ENCODE measurements at places on chromosomes 1 and 21.

- DNase-seq: no peak
Measured at GRCh38 chr1:86389307-86389706, 6.8 kb downstream of the ODF2L start.

DNA sequence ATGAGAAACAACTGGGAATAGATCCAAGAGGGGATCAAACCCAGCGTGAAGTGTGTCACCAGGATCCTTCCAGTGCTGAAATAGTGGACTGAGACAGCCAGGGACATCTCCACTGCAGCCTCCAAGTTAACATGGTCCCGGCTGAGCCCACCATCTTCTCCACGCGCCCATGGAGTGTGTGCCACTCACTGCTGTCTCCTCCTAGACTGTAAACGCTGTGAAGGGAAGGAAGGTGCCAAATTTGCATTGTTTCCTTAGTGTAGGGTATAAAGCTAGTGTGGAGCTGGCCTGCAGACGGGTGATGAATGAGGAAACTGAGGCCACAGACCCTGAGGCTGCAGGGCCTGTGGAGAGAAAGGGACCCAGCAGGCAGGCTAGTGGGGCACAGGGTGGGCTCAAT, 183.6 kb downstream of the FOXD2 start:
- DNase-seq: no peak

GRCh38 chr1:169860187-169860586, 33.5 kb downstream of the SCYL3 start:
- DNase-seq: no peak

GRCh38 chr1:55441489-55441888, 226.3 kb upstream of the USP24 start:
- DNase-seq: no peak

DNA sequence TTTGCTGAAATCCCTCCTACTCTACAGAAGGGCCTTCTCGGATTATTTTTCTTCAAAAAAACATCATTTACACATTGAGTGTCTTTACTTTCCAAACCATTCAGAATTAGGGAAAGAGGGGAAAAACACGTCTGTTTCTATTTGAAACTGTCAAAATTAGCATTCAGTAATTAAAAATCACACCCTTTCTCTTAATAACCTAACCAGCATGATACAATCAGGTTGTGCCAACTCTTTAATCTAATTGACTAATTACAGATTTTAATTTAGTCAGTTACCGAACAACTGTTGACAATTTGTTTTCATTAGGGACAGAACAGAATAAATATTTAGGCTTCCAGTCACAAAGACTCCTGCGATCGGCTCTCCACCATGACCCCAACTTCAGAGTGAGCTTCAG, 18.8 kb downstream of the SSBP3 start:
- DNase-seq: no peak

GRCh38 chr1:12220890-12221289, 8.9 kb upstream of the VPS13D start:
- DNase-seq: no peak

- DNase-seq: no peak
Measured at GRCh38 chr1:52158218-52158617, 16.3 kb downstream of the ZFYVE9 start.

- no peak for DNase-seq
Measured at GRCh38 chr1:10708757-10709156, 87.7 kb downstream of the CASZ1 start.

DNA sequence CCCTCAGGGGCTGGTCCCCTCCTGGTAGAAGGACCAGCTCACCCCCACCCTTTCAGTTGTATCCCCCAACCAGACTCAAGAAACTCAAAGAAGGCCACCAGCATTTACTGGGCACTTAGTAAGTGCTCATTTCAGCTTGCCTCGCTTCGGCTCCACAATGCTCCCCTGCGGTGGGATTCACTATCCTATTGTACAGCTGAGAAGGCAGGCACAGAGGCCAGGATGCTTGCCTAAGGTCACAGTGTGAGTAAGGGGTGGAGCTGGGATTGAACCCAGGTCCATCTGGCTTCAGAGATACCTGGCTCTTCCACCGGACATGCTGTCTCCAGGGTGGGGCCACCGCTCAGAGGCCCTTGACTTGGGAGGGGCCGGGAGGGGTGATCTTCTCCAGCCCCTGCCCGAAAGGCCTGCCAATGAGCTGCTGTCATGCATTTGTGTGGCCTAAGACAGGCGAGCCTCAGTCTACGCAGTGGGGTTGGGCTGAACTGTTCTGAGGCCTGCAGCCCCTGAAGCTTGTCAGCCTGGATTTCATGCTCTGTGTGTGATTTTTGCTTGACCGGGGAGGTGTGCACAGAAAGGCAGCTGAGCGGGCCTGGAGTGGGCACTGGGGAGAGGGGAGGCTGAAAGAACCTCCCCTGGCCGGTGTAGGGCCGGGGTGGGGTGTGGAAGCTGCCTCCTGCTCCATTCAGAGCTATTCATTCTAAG, 48.1 kb downstream of the DMRTB1 start:
- no peak for DNase-seq

GRCh38 chr1:8147956-8148355, 121.8 kb upstream of the ERRFI1 start:
- no peak for DNase-seq

DNA sequence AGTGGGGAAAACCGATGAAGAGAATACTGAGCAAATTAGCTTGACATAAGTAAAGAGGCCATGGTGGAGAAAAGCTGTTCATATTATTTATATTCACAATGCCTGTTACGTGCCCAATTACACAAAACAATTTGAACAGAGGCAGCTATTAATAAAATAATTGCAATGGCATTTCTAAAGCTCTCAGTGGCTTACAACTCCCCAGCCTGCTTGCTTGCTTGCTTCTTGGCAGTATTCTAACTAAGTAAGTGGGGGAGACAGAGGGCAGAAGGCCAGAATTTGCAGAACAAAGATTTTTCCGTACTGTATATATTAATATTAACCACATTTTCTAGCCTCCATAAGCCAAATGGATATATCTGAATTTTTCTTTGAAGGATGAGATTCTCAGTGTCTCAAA, 12.9 kb downstream of the PTPN14 start:
- DNase-seq: no peak

DNA sequence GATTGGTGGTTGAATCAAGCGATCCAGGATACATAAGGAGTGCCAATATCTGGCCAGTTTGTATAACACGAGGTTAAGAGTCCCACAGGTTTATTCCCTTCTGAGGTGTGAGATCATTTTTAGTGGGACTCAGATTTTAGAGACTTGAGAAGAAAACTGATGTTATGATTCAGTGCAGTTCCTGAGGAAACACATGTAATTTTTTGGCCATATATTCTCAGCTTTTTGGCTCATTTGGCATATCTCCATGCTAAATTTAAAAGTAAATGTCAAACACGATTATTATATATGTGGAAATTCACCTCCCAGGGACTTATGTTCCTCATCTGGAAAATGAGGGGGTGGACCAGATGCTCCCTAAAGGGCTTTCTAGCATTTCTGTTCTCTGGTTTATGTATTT, 39.2 kb upstream of the SERBP1 start:
- DNase-seq: no peak

DNA sequence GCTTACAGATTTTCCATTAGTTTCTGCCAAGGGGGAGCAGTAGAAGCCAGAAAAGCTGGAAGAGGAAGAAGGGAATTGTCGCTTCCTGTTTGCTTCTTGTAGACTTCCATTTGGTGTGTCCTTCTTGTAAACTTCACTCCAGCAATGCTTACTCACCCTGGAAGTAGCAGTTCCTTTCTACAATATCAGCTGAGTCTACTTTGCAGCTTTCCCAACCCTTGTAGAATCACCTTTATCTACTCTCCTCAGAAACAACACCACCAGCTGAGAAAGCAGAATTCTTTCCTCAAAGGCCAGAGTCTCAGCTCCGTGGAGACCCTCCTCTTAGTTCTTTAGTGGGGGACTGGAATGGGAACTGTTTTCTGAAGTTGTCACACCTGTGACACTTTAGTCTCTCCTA, 1136.7 kb upstream of the TMPRSS15 start:
- DNase-seq: no peak

DNA sequence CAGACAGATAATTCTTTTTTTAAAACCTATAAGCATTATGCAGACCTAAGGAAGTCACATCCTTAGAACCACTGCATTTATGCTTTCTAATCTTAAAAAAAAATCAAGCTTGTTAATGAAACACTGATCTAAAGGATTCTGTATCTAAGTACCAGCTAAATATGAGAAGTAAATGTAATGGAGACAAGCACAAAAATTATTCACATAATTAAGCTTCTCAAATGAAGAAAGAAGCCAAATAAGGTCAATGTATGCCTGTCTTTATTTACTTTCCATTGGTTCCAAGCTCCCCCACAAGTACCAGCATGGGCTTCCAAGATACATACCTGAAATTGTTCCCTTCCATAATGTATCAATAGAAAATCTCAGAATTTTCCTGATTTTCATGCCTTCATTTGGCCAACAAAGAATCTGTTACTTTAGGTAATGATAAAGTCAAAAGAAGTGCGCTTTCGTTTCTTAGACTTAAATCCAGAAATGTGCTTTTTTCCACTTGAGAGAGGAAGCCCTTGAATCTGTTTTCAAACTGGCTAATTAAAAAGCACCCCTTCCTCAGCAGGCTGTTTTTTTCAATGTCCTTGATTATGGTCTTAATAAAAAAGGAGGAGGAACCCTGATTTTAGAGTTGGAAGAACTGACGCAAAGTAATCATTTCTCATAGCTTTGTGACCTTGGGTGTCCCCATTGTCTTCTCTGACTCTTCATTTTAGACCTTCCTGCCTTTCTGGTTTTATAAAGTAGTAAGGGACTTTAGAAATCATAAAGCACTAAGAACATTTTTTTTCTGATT, 3.8 kb downstream of the RGS2 start:
- no peak for DNase-seq

DNA sequence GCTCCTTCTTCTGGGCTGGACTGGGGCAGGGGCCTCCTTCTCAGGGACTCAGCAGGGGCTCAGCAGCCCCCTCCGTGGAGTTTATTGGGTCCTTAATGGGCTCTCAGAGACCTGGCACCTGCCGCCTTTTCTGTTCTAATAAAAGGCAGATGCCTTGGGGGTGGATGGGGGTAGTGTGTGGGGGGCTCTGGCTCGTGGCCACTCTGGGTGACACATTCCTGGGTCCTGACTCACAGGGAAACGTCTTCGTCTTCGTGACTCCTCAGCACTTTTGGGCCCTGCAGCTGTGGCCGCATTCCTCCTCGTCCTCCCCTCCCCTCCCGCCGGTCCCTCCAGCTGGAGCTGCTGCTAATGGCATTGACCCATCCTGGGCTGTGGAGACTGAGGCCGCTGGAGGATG, 107.8 kb upstream of the WNT4 start:
- peak; percentile 59 for DNase-seq

DNA sequence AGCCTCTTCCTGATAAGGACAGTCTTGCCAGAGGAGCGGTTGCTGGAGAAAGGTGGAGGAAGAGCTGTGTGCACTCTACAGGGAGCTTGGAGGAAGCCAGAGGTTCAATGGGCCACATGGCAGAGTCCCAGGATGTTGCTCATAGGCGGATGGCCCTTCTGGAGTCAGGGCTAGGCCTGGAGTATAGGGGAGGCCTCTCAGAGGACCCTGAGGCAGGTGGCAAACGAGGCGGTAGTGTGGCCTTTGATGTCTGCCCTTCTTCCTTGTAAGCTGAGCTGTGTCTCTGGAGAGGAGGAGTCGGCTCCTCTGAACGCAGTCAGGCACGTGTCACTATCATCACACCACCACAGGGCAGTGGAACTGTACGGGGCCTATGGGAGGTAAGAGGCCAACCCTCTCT, 8.6 kb downstream of the PKP1 start:
- no peak for DNase-seq

GRCh38 chr1:109632671-109633346, 13.2 kb downstream of the AMPD2 start:
- DNase-seq: peak; percentile 77

- no peak for DNase-seq
Measured at GRCh38 chr1:48102766-48103165, 105.6 kb upstream of the TRABD2B start.

DNA sequence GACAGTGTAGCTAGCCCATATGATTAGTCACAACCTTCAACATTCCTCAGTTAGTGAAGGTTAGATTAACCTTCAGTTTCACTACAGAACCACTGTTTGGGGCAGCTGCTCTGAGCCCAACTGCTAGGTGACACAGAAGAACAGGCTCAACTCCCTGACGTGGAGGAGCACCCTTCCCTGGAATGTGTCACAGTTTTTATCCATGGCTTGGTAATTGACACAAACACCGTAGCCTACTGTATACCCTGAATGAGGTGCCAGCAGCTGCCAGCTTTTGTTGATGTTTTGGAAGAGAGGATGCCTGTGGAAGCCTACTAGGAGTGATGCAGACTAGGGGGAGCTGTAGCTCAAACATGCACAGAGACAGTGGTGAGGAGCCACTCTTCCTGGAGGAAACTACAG, 56.6 kb upstream of the CR2 start:
- DNase-seq: no peak

- DNase-seq: no peak
Measured at GRCh38 chr1:209691237-209691636, 13.4 kb upstream of the HSD11B1 start.

- no peak for DNase-seq
Measured at GRCh38 chr1:58908561-58909560, 125.0 kb upstream of the JUN start.

DNA sequence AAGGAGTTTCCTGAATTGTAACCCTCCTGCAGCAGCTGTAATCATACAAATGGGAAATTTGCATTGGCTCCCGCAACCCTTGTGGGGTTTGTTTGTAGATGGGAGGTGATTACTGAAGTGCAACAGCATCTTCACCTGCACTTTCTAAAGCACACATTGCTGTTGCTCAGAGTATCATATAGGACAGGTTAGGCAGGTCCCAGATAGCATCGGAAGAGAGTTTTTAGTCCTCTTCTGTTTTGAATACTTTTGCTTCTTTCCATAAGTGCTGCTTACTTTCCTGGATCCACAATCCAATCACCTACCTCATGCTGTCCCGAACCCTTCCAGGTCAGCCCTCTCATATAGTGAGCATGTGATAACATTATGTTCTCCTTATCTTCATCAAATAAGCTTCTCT, 300.4 kb downstream of the PTPRC start:
- no peak for DNase-seq

GRCh38 chr1:84795966-84796600, 96.9 kb downstream of the LPAR3 start:
- DNase-seq: no peak

GRCh38 chr21:39429445-39429844, 16.1 kb downstream of the LCA5L start:
- DNase-seq: no peak

- no peak for DNase-seq
Measured at GRCh38 chr1:172168597-172168872, 251.9 kb upstream of the C1orf105 start.

- DNase-seq: peak; percentile 31
Measured at GRCh38 chr1:210489491-210489890, 160.8 kb downstream of the HHAT start.

GRCh38 chr1:119298687-119299303, 69.8 kb upstream of the HAO2 start:
- DNase-seq: peak; percentile 44

DNA sequence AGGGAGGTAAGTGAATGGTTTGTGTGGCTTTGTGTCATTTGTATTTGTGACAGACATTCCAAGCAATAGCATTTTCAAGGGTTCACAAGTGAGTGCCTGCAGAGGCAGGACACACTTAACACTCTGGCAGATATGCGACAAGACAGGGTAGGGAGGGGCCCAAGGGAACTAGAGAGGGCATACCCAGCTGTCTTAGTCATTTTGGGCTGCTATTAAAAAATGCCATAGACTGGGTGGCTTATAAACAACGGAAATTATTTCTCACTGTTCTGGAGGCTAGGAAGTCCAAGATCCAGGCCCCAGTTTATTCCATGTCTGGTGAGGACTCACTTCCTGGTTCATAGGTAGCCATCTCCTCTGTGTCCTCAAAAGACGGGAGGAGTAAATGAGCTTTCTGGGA, 137.4 kb downstream of the FGGY start:
- DNase-seq: no peak

GRCh38 chr1:59506952-59507351, 210.1 kb downstream of the FGGY start:
- no peak for DNase-seq

All from left hindlimb (tissue), 1 donor.